ENCODE measurements at places on chromosomes 12 and 14. TPM values are rescaled to one million over a fixed set of nuclear protein-coding genes. Genes with fewer than 3 reads are reported as not detected.

Gene CCND2
- 81.3 TPM for polyA plus RNA-seq

GRCh38 chr14:71454513-71455332, 477.5 kb upstream of the RGS6 start:
- H3K27me3 ChIP-seq: peaks cover 2% of the 10 kb centered on the region
- no peak overlapping the region for H3K27ac ChIP-seq
- no peaks in the 10 kb centered on the region for H3K4me1 ChIP-seq
- DNase-seq: no peak
- no peak overlapping the region for H3K4me3 ChIP-seq

GRCh38 chr12:109770104-109770860, 56.7 kb downstream of the FAM222A start:
- no peak overlapping the region for H3K4me3 ChIP-seq
- no peak overlapping the region for H3K27ac ChIP-seq
- DNase-seq: peak; percentile 33
- H3K27me3 ChIP-seq: peaks cover 4% of the 10 kb centered on the region

Gene ACOT4
- polyA plus RNA-seq: 0.29 TPM

DNA sequence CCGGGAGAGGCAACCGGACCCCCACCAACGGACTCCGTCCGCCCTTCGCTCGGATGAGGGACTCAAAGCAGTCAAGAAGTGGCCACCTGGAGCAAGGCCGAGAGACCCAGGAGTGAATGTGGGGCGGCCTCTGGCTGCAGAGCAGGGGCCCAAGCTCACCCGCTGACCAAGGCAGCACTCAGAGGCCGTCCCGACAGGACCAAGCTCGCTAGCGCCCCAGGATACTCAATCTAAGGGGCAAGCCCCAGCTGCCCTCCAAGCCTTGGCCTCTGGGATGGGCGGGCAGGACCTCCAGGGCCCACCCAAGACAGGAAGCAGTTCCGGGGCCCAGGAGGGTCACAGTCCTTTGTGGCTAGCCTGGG, 936 bp downstream of the AKT1 start:
- H3K27ac ChIP-seq: peak overlapping the region; percentile 81
- H3K4me1 ChIP-seq: peaks cover 72% of the 10 kb centered on the region
- H3K36me3 ChIP-seq: peaks cover 33% of the 10 kb centered on the region
- H3K4me3 ChIP-seq: peak overlapping the region; percentile 81

Gene ESR2
- 0.20 TPM for polyA plus RNA-seq

DNA sequence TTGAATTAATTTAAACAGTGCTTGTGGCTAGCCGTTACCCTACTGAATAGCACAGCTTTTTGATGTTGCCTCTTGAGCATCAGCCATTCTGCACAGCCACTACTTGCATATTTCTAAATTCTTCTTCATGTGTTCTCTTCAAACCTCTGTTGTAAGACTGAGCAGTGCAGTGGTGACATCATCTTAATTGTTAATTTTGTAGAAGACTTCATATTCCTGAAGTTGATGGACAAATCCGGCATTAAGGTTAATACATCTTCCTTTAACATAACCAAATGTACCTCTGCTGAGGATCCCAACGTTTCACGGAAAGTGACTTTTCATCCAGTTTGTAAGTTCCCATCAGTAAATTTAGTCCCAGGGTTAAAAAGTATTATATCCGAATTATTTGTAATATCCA, 25.6 kb downstream of the SENP1 start:
- H3K36me3 ChIP-seq: peaks cover 21% of the 10 kb centered on the region
- no peaks in the 10 kb centered on the region for H3K4me1 ChIP-seq
- H3K4me3 ChIP-seq: no peak overlapping the region
- no peaks in the 10 kb centered on the region for H3K27me3 ChIP-seq
- no peak for DNase-seq
- H3K27ac ChIP-seq: no peak overlapping the region

GRCh38 chr12:20039562-20039961, 328.8 kb upstream of the PDE3A start:
- H3K4me1 ChIP-seq: peaks cover 7% of the 10 kb centered on the region
- H3K4me3 ChIP-seq: no peak overlapping the region
- H3K27me3 ChIP-seq: no peaks in the 10 kb centered on the region
- H3K36me3 ChIP-seq: no peaks in the 10 kb centered on the region

- H3K4me3 ChIP-seq: no peak overlapping the region
- DNase-seq: no peak
- no peaks in the 10 kb centered on the region for H3K27me3 ChIP-seq
- H3K27ac ChIP-seq: no peak overlapping the region
Observed at GRCh38 chr12:67533159-67533558, 115.4 kb upstream of the DYRK2 start.

- no peaks in the 10 kb centered on the region for H3K36me3 ChIP-seq
- H3K4me1 ChIP-seq: no peaks in the 10 kb centered on the region
- DNase-seq: no peak
- H3K4me3 ChIP-seq: peak overlapping the region; percentile 60
Observed at GRCh38 chr14:53218161-53218560, 65.0 kb upstream of the DDHD1 start.

GRCh38 chr12:110776410-110776809, 33.7 kb upstream of the PPP1CC start:
- H3K4me3 ChIP-seq: no peak overlapping the region
- no peaks in the 10 kb centered on the region for H3K36me3 ChIP-seq
- no peaks in the 10 kb centered on the region for H3K27me3 ChIP-seq

Gene DCAF4
- polyA plus RNA-seq: 8.4 TPM

DNA sequence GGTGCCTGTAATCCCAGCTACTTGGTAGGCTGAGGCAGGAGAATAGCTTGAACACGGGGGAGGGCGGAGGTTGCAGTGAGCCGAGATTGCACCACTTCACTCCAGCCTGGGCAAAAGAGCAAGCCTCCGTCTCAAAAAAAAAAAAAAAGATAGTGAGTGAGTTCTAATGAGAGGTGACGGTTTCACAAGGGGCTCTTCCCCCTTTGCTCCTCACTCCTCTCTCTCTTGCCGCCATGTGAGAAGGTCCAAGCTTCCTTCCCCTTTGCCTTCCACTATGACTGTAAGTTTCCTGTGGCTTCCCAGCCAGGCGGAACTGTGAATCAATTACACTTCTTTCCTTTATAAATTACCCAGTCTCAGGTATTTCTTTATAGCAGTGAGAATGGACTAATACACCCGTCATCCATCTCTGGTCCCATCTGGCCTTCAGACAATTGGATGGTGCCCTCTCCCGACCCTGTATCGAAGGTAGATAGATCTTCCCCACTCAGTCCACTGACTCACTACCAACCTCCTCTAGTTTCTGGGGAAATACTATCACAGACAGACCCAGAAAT, 27.0 kb upstream of the RCOR1 start:
- no peak overlapping the region for H3K27ac ChIP-seq
- peak; percentile 67 for DNase-seq
- H3K36me3 ChIP-seq: no peaks in the 10 kb centered on the region
- no peak overlapping the region for H3K4me3 ChIP-seq
- no peaks in the 10 kb centered on the region for H3K27me3 ChIP-seq

GRCh38 chr12:20438299-20438779, 70.0 kb downstream of the PDE3A start:
- H3K4me3 ChIP-seq: no peak overlapping the region
- H3K36me3 ChIP-seq: no peaks in the 10 kb centered on the region
- DNase-seq: peak; percentile 97

DNA sequence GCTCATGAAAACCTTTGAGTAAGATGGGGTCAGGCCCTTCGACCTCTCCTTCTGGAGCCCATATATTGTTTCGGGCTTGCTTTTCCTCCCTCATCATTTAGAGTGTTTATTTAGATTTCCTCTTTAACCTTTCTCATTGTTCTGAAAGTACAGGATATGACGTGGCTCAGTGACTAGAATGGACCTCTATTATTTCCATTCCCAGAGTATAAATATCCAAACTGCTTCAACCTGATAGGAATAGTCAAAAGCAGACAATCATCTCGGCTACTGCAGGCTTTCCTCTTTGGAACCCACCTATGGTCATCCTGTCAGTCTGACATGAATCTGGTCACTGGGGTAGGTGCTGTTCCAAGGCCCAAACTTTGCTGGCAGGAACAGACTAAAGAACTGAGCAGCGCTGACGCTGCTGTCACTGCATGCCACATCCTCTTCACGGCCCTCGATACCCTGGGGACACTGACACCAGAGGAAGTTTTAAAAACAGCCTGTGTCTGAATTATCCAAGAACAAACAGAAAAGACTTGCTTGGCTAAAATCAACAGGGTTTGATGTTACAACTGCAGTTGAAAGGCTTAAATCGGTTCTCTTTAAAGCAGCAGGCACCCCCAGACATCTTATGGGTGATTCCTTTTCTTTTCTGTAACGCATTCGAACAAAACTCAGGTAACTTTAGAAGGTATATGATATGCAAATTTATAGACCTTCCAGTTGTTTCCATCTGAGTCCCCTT, 5.0 kb upstream of the DDX47 start:
- H3K36me3 ChIP-seq: no peaks in the 10 kb centered on the region
- no peaks in the 10 kb centered on the region for H3K27me3 ChIP-seq
- DNase-seq: peak; percentile 78
- H3K4me3 ChIP-seq: no peak overlapping the region
- peaks cover 17% of the 10 kb centered on the region for H3K4me1 ChIP-seq

DNA sequence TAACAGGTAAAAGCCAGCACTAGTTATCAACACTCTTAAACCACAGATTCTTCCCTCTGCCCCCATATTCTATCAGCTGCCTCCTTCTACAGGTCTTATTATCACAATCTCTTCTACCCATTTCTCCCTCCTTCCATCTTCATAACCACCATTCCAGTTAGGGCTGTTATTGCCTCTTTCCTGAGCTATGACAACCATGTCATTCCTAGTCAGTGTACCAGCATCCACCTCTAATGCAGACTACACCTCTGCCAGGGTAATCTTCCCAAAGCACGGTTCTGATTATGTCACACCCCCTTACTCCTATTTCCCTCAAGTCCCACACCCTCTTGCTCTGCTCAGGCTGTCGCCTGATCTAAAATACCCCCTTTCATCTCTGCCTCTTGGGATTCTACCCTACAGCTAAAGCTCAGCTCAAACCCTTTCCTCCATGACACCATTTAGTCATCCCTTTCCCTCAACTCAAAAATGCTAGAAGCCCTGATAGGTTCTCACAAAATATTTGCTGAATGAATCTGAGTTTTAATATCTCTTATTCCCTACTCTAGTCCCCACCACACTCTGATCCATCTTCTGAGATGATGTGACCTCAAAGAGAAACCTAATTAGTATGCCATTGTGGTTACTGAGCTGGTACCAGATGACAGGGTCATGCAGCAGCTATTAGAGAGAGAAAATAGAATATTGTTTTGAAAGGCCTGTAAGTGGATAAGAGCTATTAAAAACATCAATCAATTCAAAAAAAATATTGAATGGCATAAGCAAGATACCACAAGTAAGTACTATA, 11.7 kb downstream of the RACGAP1 start:
- no peak overlapping the region for H3K4me3 ChIP-seq
- H3K27me3 ChIP-seq: no peaks in the 10 kb centered on the region
- no peak overlapping the region for H3K27ac ChIP-seq
- peaks cover 6% of the 10 kb centered on the region for H3K36me3 ChIP-seq

Gene TTC9
- 6.3 TPM for polyA plus RNA-seq

- peak within 1 kb of the TSS; percentile 77 for H3K27ac ChIP-seq
- peaks cover 8% of the 10 kb centered on the region for H3K27me3 ChIP-seq
- H3K4me1 ChIP-seq: peaks cover 73% of the 10 kb centered on the region
- peak within 1 kb of the TSS; percentile 47 for H3K4me3 ChIP-seq
- H3K36me3 ChIP-seq: peaks cover 20% of the 10 kb centered on the region
Observed at GRCh38 chr12:121793440-121793837, at the start of gene RHOF. Gene RHOF, minus strand, starts transcription at chr12:121793688. Its CDS starts 55 bp downstream, at chr12:121793633.

Gene CHGA
- 0.50 TPM for polyA plus RNA-seq

Gene B4GALNT1
- polyA plus RNA-seq: 2.1 TPM

GRCh38 chr12:52203079-52203921, 11.5 kb upstream of the KRT80 start:
- peaks cover 89% of the 10 kb centered on the region for H3K4me1 ChIP-seq
- peaks cover 15% of the 10 kb centered on the region for H3K27me3 ChIP-seq
- no peak overlapping the region for H3K4me3 ChIP-seq
- no peaks in the 10 kb centered on the region for H3K36me3 ChIP-seq
- H3K27ac ChIP-seq: no peak overlapping the region

Gene MYF6
- 72.7 TPM for polyA plus RNA-seq

DNA sequence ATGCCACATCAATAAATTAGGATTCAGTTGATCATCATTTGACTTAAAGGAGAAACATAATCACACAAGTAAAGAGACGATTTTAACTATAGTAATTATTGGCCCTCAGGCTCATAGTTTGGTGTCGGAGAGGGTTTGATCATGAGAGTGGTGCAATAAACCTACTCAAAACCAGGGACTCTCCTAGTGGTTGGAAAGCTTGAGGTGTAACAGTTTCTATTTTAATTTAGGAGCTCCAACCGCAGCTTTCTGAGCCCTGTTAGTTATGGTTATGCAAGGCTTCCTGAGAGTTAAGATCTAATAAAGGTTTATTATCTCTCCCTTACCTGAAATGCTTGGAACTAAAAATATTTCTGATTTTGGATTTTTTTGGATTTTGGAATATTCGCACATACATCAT, 36.4 kb downstream of the TMTC2 start:
- no peaks in the 10 kb centered on the region for H3K27me3 ChIP-seq
- DNase-seq: no peak
- no peak overlapping the region for H3K4me3 ChIP-seq
- no peaks in the 10 kb centered on the region for H3K36me3 ChIP-seq

Gene ETFBKMT
- 3.0 TPM for polyA plus RNA-seq

- H3K4me1 ChIP-seq: peaks cover 31% of the 10 kb centered on the region
- H3K36me3 ChIP-seq: no peaks in the 10 kb centered on the region
- no peak overlapping the region for H3K27ac ChIP-seq
- no peak overlapping the region for H3K4me3 ChIP-seq
- peaks cover 3% of the 10 kb centered on the region for H3K27me3 ChIP-seq
- peak; percentile 21 for DNase-seq
Observed at GRCh38 chr14:69504775-69505174, 20.2 kb downstream of the PLEKHD1 start.

GRCh38 chr12:61998791-61999190, 261.4 kb upstream of the USP15 start:
- no peaks in the 10 kb centered on the region for H3K27me3 ChIP-seq
- H3K4me1 ChIP-seq: no peaks in the 10 kb centered on the region
- peak; percentile 46 for DNase-seq
